ENCODE measurements at places on chromosomes 5 and 9.
A peak's percentile ranks its signal among the peaks of the same experiment; 100 is the strongest.

DNA sequence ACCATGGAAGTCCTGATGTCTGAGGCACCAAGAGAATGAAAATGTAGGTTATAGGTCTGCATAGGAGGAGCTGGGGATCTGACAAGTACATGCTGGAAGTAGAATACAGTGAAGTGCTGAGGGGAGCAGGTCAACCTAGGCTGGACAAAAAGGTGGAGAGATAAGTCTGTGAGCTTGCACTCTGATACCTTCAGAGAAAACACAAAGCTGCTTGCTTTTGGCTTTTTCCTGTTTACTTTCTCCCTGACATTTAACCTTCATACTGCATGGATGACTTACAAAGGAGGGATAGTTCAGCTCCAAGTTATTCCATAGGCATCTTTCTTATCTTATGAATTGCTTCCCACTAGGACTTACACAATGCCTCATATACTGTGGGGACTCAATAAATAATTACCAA, 256.7 kb upstream of the NREP start:
- no peak for DNase-seq

GRCh38 chr5:155676967-155677366, 650.0 kb upstream of the SGCD start:
- no peak for DNase-seq

DNA sequence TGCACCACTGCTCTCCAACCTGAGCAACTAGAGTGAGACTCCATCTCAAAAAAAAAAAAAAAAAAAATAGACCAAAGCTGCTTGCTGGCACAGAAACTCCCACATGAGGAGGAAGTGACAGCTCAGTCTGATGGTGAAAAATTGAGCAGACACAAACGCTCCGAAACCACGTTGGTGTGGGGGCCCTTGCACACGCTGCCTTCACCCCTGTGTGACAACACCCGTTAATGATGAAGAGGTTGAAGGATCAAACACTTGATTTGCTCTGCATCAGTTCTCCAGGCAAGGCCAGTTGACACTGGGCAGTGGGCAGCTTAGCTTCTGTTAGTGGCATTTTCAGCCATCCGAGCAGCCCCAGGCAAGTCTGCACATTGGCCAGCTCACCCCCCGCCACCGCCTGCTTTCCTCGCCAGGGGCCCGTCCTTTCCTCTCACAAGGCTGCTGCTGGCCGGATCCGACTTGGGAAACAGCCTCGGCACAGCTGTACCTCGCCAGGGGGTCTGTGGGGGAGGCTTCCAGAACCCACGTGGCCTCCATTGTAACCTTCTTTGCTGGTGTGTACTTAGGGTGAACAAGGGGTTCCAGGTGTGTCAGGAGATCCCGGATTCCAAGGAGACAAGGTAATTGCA, 79.8 kb downstream of the COL27A1 start:
- no peak for DNase-seq

DNA sequence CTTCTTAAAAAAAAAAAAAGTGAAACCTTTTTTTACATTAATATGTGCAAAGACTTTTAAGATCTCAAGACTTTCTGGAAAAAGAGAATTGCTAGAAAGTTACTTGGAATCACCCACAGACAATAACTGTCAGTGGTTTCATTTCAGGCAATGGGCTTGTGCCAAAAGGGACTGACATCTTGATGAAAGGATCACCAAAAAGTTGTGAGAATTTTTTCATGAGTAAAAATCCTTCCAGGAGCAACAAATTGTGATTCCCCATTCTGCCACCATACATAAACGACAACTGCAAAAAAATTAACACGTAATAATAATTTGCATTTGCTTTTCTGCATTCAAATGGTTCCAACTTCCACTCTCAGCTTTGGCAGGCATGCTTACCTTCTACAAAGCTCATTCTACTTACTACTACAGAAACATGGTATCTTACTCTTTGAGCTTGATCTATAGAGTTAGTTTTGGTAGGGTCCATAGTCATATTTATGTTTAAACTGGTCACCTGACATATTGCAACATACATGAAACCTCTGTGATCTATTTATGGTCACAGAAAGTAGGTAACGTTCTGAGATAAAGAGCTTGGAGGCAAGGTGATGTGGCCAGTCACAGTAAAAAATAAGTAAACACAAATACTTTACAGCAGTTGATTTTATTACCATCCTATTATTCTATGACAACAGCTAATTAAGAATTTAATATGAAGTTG, 3.0 kb downstream of the NREP start:
- no peak for DNase-seq

DNA sequence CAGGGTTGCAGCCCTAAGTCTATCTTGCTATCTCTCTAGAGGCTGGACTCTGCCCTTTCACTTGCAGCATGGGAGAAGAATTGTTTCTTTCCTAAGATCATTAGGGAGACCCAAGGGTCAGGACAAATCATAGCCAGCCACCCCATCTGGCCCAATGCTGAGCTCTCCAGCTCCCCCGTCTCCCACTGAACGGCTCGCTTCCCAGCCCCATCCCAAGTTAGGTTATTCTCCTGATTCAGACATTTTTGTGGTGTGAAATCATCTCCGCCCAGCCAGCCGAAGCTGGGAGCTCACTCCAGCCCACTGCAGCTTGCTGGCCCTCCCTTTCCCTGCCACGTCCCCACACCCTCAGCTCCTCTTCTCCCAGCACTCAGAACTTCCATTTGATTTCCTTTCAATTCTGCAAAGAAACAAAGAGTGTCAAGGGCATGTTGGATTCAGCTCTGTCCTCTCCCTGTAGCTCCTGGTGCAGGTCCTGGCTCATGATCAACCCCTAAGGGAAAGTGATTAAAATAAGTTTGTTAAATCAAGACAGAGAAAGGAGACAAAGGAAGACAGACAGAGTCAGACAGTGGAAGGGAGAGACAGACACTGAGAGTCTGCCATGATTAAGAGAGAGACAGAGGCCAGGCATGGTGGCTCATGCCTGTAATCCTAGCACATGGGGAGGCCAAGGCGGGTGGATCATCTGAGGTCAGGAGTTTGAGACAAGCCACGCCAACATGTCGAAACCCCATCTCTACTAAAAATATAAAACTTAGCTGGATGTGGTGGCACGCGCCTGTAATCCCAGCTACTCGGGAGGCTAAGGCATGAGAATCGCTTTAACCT, 12.6 kb upstream of the SPARC start:
- DNase-seq: peak; percentile 80

DNA sequence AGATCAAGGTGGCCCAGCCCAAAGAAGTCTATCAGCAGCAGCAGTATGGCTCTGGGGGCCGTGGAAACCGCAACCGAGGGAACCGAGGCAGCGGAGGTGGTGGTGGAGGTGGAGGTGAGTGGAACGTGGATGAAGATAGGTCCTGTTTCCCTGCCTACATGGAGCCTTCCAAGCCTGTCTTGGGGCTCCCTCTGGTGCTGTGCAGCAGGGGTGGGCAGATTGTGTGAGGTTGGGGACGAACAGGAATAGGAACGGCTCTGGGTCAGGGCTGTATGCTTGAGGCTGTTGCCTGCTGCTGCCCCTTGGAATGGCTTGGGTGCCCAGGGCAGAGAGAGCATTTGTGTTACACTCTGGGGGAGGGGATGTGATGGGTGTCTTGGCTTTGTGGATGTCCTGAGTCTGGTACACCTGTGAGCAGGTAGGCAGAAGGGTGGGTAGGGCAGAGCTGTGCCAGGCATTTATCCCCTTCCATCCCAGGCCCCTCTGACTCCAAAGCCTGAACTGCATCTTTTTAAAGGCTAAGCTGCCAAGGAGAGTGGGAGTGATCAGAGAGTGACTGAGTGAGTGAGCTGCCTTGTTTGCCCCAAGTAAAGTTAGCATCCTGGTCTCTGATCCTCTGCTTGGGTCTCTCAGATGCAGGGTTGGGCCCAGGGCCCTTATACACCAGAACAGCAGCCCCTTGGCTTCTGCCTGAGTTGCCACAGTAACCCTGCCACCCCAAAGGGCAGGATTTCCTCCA, 5.2 kb downstream of the HNRNPAB start:
- DNase-seq: no peak

DNA sequence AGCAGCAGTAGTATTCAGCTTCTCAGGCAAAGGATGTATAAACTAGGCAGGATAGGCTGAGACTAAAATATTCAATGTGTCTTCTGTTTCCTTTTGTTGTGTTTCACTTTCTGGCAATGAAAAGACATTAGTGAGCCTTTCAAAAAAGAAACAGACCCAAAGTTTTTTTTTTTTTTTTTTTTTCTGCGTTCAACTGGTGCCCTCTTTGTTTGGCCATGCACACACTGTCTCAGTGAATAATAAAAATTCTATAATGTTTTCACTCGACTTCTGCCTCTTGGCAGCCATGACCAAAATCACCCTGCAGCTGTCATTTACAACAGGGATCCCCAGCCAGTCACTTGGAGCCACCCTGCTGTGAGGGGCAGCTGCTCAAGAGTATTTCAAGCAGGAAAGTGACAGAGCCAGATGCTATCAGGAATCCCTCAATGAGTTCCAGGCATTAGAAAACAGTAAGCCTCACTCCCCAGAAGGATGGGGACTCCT, 44.0 kb upstream of the MAN2A1 start:
- DNase-seq: no peak

- DNase-seq: no peak
Observed at GRCh38 chr9:93071464-93071863, 13.0 kb downstream of the SUSD3 start.

DNA sequence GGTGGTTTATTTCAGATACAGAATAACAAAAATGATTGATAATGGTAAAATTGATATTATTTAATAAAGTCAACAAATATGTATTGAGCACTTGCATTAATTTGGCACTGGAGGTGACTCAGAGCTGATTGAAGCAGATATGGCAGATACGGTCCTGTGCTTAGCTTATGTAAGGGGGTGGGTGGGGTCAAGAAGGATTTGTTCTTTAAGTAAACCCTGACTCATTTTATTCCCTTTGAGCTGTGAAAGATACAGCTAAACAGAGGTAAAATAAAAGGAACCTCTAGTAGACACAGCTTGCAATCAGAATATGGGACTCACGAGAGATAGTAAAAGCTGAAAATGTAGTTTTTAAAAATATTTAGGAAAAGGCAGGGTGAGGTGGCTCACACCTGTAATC, 201.3 kb upstream of the CLINT1 start:
- no peak for DNase-seq

DNA sequence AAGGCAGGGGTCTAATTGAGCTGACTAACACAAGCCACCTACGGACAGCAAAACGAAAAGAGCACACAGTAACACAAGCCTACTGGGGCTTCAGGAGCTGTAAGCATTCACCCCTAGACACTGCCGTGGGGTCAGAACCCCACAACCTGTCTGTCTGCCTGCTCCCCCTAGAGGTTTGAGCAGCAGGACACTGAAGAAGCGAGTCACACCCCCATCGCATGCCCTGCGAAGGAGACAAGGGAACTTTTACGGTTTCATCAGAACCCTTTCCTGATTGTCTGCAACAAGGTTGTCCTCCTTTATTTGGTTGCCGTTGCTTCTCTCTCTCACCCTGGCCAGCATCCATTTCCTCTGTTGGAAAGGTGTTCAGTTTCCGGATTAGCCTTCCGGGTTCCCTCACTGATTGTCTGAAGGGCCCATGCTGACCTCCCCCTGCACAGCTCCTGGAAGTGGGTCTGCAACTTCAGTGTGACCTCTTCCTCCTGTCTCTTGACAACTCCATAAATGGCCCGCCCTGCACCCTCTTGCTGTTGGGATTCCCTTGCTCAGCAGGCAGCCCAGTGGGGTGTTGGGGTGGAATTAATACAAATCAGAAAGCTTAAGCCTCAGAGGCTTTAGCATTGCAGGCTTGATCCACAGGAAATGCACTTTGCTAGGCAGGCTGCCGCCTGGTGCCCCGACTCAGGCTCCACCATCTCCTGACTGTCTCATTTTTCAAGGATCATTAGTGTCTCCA, 258.9 kb upstream of the TLE4 start:
- DNase-seq: no peak

DNA sequence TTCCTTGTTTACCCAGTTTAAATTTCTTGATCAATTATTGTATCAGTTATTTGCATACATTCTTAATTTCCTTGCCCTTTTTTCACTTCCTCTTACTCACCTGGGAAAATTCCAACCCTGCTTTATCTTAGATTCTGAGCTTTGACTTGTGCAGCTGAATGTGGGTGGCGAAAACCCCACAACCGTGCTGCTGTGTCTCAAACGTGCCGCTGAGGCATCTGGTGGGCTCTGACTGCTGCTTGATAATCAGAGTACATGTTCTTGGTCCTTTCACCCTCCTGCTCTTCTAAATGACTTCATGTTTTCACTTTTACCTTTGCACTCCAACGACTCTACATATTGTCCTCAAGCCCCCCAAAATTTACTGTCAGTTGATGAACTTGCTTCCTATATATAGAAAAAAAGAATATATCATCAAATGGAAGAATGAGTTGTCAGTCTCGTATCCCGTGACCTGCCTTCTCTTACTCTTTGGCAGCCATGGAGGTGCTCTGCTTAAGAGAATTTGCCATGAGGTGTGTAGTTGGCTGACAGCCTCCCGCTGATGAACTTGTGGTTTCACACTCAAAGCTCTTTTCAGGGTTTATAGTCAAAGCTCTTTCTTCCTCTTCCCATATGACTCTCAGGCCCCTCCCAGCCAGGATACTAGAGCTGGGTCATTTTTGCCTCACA, 14.0 kb upstream of the JAK2 start:
- no peak for DNase-seq

- DNase-seq: no peak
Observed at GRCh38 chr9:36169166-36169565, at the start of gene CCIN. TSS of gene CCIN (plus strand) at chr9:36169388. CDS start at chr9:36169503, 115 bp downstream.

Data from suprapubic skin (tissue), 4 donors.